CD4-positive, CD25-positive, alpha-beta regulatory T cell (primary cell): ENCODE measurements at places on chromosomes 2 and 18. TPM values are rescaled to one million over a fixed set of nuclear protein-coding genes. Genes with fewer than 3 reads are reported as not detected.

- H3K27ac ChIP-seq = no peak overlapping the region
- no peaks in the 10 kb centered on the region for H3K36me3 ChIP-seq
- no peaks in the 10 kb centered on the region for H3K27me3 ChIP-seq
- H3K4me1 ChIP-seq = peaks cover 21% of the 10 kb centered on the region
- no peak overlapping the region for H3K4me3 ChIP-seq
- no peak for DNase-seq
These were observed 20.4 kb downstream of the GPC1 start for GRCh38 chr2:240455647-240456446.

DNA sequence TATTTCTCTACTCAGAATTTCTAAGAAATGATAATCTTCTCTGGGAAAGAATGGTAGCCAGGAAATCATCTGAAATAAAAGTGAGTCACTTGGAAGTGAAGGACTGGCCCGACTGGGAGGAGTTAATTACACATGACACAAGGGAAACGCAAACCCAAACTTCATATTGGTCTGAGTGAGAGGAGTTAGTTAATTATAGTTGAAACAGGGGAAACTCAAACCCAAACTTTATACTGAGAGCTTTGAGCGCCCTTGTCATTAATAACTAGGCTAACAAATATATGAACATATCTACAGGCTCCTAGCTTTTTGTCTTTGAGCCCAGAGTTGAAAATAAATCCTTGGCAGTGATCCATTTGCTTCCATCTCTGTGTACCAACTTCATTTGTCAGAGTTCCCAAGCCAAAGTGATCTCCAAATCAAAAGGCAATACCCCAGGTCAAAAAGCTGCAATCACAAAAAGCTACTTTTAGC, 187.8 kb upstream of the COL3A1 start:
- DNase-seq = no peak
- H3K36me3 ChIP-seq = no peaks in the 10 kb centered on the region
- H3K27me3 ChIP-seq = no peaks in the 10 kb centered on the region
- H3K4me3 ChIP-seq = no peak overlapping the region
- H3K27ac ChIP-seq = no peak overlapping the region

DNA sequence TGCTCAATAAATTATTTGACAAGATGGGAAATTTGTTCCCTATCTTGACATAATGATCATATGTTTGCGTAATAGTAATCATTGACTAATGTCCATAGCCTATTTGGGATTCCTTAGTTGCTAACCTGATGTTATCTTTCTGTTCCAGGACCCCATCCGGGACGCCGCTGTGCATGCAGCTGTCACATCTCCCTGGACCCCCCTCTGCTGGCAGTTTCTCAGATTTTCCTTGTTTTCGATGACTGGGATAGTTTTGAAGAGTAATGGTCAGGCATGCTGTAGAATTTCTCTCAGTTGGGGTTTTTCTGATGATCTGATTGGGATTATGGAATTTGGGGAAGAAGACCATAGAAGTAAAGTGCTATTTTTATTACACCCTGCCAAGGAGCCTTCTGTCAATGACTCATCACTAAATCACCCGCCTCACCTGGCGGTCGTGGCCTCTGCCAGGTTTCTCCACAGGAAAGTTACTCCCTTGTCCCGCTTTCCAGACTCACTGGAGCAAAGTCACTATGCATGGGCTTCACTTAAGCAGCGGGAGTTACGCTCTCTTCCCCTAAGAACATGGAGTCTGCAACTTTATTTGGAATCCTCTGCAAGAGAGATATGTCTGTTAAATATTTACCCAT, 19.9 kb upstream of the TMEM18 start:
- DNase-seq = no peak
- H3K27ac ChIP-seq = no peak overlapping the region
- no peaks in the 10 kb centered on the region for H3K36me3 ChIP-seq
- H3K27me3 ChIP-seq = peaks cover 3% of the 10 kb centered on the region
- H3K4me1 ChIP-seq = no peaks in the 10 kb centered on the region
- no peak overlapping the region for H3K4me3 ChIP-seq

DNA sequence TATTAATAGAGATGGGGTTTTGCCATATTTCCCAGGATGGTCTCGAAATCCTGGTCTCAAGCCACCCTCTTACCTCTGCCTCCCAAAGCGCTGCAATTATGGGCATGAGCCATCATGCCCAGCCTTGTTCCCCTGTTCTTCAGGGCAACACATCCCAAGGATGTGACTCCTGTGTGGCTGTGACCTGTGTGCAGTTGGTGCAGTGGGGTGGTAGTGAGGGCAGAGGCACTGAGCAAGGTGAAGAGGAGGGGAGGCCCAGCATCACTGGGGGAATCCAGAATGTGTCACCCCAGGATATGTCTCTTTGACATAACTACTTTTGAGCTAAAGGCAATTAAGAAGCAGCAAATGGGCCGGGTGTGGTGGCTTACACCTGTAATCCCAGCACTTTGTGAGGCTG, 23.4 kb downstream of the CENPA start:
- H3K4me3 ChIP-seq = no peak overlapping the region
- peaks cover 4% of the 10 kb centered on the region for H3K4me1 ChIP-seq
- no peaks in the 10 kb centered on the region for H3K36me3 ChIP-seq
- no peak for DNase-seq
- no peaks in the 10 kb centered on the region for H3K27me3 ChIP-seq
- no peak overlapping the region for H3K27ac ChIP-seq

DNA sequence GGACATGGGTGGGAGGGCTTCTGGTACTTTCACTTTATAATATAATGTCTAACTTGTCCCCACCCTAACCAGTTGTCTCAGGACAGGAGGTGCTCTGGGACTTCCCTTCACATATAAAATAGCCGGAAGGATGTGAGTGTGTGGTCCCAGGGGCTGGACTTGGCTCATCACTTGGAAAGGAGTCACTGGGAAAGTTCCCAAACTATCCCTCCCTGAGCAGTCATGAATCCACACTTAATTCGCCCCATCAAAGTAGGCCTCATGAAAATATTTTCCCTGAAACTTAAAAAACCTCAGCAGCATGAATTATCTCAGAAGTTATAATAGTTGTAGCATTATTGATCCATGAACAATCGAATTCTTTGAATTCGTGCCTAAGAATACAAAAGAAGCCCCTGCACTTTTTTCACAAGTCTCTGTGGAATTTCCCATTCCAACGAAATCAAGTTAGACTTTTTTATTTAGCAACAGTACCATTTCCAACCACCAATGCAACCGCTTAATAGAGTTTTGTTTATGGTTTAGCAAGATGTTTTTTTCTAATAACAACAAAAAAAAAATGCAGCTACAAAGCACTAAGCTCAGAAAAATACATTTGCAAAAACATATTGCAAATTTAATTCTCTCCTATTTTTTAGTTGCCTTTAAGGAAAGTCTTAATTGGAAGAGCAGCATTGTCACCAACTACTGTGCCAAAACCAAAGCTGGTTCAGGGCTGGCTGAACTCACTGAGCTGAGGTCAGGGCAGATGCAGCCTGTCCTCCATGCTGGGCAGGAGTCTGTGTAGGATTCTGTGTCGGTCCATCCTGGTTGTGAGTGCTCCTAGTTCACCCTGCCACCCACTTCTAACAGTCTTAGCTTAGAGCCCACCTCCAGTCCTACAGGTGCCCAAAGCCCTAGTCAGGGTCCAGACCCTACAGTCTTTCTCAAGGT, 68.8 kb upstream of the SPTBN1 start:
- peaks cover 1% of the 10 kb centered on the region for H3K27me3 ChIP-seq
- H3K27ac ChIP-seq = no peak overlapping the region
- no peak for DNase-seq
- no peaks in the 10 kb centered on the region for H3K4me1 ChIP-seq
- no peak overlapping the region for H3K4me3 ChIP-seq

- peak; percentile 70 for DNase-seq
- no peaks in the 10 kb centered on the region for H3K36me3 ChIP-seq
- no peak overlapping the region for H3K27ac ChIP-seq
- no peaks in the 10 kb centered on the region for H3K4me1 ChIP-seq
- H3K4me3 ChIP-seq = peak overlapping the region; percentile 42
- H3K27me3 ChIP-seq = no peaks in the 10 kb centered on the region
These were observed 127.3 kb downstream of the PRKCE start for GRCh38 chr2:45778720-45779171.

GRCh38 chr18:58310517-58310916, 266.5 kb downstream of the NEDD4L start:
- H3K36me3 ChIP-seq = no peaks in the 10 kb centered on the region
- H3K4me3 ChIP-seq = peak overlapping the region; percentile 54
- peak overlapping the region; percentile 70 for H3K27ac ChIP-seq
- peaks cover 41% of the 10 kb centered on the region for H3K4me1 ChIP-seq
- H3K27me3 ChIP-seq = no peaks in the 10 kb centered on the region

DNA sequence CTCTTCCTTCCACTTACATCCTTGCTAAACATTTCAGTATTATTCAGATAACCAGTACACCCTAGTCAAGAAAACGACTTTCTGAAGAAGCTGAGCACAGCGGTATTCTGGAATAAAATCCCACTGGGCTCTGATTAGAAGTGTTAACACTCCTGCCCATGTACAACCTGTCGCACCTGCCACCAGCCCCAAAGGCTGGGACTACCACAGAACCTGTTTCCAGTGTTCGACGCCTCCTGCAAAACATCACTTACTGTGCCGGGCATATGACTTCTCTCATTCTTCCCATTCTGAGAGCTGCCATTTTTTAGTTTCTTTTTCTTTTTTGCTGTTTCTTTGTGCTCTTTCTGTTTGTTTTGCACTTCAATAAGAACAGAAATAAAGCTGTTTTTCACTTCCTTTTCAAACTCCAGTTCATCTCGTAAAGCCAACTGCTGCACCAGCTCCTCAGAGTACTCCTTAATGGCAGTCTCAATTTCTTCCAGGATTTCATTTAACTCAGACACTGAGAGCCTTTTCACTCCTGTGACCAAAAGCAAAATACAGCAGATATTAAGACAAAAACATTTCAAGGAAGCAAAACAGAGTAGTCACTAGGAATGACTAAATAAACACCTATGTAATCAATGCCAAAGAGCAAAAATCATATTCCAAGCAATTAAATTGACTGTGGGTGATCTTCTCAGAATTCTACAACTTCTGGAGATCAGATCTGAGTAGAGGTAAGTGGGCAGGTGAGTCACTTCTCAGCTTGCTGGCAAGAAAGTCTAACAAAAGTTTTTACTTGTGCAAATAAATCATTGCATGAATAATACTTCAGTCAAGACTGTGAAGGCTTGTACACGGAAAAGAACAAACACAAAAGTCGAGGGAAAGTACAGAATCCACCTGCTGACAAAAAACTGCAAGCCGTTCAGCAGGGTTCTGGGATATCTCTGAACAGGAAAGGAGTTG, 19.3 kb downstream of the FEZ2 start:
- no peak overlapping the region for H3K27ac ChIP-seq
- DNase-seq = no peak
- H3K4me1 ChIP-seq = no peaks in the 10 kb centered on the region
- no peak overlapping the region for H3K4me3 ChIP-seq
- H3K27me3 ChIP-seq = no peaks in the 10 kb centered on the region

- H3K4me3 ChIP-seq = no peak overlapping the region
- H3K4me1 ChIP-seq = no peaks in the 10 kb centered on the region
- no peaks in the 10 kb centered on the region for H3K27me3 ChIP-seq
- H3K36me3 ChIP-seq = no peaks in the 10 kb centered on the region
- DNase-seq = no peak
These were observed 33.9 kb downstream of the KIF3C start for GRCh38 chr2:25948437-25948836.

DNA sequence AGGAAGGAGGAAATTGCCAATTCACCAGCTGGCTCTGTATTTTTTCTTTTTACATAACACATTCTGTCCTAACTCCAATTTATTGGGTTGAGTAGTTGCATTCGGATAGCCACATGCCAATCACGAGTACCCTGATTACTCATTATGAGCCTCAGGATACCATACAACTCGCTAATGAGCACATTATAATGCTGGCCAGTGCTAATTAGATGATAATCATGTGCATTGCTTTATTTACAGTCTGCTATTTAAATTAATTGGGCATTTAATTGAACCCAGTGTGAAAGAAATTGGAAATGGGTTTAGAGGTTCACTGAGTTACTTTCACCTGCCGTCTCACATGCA, 15.2 kb downstream of the G6PC2 start:
- no peaks in the 10 kb centered on the region for H3K4me1 ChIP-seq
- peak overlapping the region; percentile 21 for H3K4me3 ChIP-seq

DNA sequence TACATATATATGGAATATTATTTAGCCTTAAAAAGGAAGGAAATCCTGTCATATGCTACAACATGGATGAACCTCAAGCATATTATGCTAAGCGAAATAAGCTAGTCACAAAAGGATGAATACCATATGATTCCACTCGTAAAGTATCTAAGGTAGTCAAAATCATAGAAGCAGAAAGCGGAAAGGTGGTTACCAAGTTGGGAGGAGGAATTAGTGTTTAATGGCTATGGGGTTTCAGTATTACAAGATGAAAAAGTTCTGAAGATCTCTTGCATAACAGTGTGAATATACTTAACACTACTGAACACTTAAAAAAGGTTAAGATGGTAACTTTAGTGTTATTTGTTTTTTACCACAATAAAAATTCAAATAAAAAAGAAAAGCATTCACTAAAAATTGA, 99.0 kb downstream of the MGAT5 start:
- H3K4me3 ChIP-seq = no peak overlapping the region
- no peaks in the 10 kb centered on the region for H3K27me3 ChIP-seq
- peaks cover 54% of the 10 kb centered on the region for H3K36me3 ChIP-seq

DNA sequence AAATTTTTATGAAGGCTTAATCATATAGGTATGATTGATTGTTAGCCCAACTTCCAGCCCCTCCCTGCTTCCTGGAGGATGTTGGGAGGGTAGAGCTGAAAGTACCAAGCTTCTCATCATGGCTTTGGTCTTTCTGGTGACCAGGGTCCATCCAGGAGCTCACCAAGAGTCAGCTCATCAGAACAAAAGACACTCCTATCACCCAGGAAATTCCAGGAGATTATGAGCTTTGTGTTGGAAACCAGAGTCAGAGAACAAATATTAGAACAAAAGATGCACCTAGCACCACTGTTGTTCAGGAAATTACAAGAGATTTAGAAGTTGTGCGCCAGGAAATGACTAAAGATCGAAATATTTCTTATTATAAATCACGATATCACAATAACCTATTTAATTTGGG, 119.9 kb upstream of the THUMPD2 start:
- no peaks in the 10 kb centered on the region for H3K4me1 ChIP-seq
- no peak overlapping the region for H3K4me3 ChIP-seq
- no peaks in the 10 kb centered on the region for H3K27me3 ChIP-seq
- DNase-seq = no peak

- no peaks in the 10 kb centered on the region for H3K27me3 ChIP-seq
- H3K4me1 ChIP-seq = no peaks in the 10 kb centered on the region
- no peak overlapping the region for H3K27ac ChIP-seq
- H3K36me3 ChIP-seq = peaks cover 2% of the 10 kb centered on the region
- H3K4me3 ChIP-seq = no peak overlapping the region
These were observed 48.9 kb downstream of the PSMD14 start for GRCh38 chr2:161357097-161357496.

- no peak overlapping the region for H3K4me3 ChIP-seq
- H3K27me3 ChIP-seq = no peaks in the 10 kb centered on the region
- no peak for DNase-seq
- H3K36me3 ChIP-seq = no peaks in the 10 kb centered on the region
These were observed 152.0 kb downstream of the INSIG2 start for GRCh38 chr2:118240276-118240675.

SNRNP27 gene
- 44.1 TPM for total RNA-seq

FASTKD2 gene
- 18.4 TPM for total RNA-seq

IL36A gene
- not detected for total RNA-seq

PMS1 gene
- 24.3 TPM for total RNA-seq

MAPK4 gene
- total RNA-seq = not detected

FAM110C gene
- total RNA-seq = 4.9 TPM

REG1B gene
- total RNA-seq = not detected

EGR4 gene
- 0.69 TPM for total RNA-seq

EN1 gene
- total RNA-seq = not detected

CFAP53 gene
- 0.35 TPM for total RNA-seq

PLGLB2 gene
- not detected for total RNA-seq

TOGARAM2 gene
- 9.3 TPM for total RNA-seq

PPP1R1C gene
- not detected for total RNA-seq
